ENCODE measurements at places on chromosomes 7 and 10.

GRCh38 chr10:118002581-118002980 is 44.2 kb downstream of the RAB11FIP2 start:
- DNase-seq, result no peak

DNA sequence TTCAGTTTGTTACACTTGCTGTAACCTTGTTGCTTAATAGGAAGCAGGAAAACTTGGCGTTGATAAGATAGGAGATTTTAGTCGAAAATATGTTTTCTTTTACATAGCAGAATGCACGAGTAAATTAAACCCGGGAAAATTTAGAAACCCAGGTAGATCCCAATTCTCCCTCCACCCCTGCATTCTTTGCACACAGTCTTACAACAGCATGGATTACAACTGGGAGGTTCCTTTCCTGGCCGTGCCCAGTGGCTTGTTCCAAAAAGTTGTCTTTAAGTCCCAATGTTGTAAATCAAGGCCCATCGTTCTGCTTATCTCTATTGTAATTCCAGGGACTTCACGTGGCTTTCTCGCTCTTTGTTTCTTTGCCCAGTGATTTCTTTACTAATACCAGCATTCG is 1.1 kb upstream of the DPY19L1 start:
- no peak for DNase-seq

GRCh38 chr7:130273081-130273932 is 6.6 kb downstream of the CPA2 start:
- DNase-seq, result no peak

- no peak for DNase-seq
Observed at GRCh38 chr7:96991546-96992191, 13.7 kb upstream of the DLX6 start.

DNA sequence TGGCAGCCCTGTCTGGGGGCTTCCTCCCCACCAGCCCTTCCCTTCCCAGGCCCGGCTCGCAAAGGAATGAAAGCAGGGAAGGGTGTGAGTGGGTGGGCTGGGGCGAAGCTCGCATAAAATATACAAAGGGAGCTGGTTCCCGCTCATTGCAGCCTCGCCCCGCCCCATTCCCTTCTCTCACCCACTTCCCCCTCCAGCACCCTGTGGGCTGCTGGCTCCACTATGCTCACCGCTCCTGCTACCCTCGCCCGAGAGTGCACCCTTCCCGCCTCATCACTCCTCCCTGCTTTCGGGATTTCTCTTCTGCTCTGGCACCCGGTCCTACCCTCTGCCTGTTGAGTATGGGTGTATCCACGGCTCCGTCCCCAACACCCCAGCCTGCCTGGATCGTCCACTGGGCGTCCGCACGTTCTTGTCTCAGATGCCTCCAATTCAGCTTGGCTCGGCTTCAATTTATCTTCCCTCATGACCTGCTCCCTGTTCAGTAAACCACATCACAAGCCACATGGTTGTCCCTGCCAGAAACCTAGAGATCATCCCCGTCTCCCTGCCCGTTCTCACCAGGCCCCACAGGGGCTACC is 14.4 kb upstream of the TTYH3 start:
- no peak for DNase-seq

GRCh38 chr10:35898716-35899440 is 256.8 kb upstream of the FZD8 start:
- DNase-seq, result no peak

GRCh38 chr7:23685731-23686130 is 5.7 kb downstream of the FAM221A start:
- DNase-seq, result no peak

DNA sequence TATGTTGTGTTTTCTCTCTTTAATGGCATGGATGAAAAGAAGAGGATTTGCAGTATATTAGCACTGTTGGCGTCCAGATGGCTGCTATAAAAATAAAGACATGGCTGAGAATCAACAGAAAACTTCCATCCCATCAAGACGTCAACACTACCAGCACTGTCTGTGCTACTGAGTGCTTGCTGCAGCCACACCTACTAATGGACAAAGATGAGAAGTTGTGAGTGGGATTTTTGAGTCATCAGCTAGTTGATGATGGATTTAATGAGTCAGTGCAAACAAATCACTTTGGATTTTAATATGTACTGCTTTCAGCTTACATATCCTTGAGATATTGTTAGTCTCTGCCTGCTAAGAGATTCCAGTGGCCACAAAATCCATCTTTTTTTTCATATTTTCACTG is 631.0 kb upstream of the ANKRD30A start:
- no peak for DNase-seq

GRCh38 chr7:7565746-7566650 is 686 bp upstream of the MIOS start:
- no peak for DNase-seq

- DNase-seq, result no peak
Observed at GRCh38 chr10:3757250-3757637, 27.8 kb downstream of the KLF6 start.

- DNase-seq, result no peak
Observed at GRCh38 chr7:57404343-57404966, 45.5 kb upstream of the ZNF716 start.

DNA sequence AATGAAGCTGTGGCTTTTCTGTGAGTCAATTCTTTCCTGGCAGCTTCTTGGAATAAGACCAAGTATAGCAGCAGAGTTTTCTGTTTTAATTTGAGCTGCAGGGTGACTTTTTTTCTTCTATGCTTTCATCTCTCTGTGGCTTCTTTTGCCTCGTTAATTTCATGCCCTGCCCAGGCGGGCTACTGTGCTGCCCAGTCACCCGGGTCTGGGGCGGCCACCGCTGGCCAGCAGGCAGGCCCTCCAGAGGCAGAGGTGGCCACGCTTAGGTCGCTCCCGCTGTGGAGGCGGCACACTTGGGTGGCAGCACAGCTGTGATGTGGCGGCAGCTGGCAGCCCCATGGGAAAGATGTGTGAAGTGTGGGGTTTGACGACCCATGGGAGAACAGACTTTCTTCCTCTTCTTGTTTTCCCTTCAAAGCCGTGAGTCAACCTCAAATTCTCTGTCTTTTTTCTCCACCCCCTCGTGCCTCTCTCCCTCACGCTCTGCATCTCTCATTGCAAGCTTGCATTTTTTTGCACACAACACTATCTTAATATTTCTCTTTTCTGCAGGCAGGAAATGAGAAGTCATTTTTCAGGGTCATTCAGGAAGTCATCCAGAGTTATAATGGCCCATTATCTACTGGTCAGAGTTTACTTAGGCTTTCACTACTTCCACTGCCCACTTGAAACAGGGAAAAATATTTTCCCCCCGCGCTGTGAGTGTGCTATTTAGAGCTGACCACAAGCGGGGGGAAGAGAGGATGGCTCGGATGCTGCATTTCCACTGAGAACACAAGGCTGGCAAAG is 67.8 kb downstream of the EGFR start:
- DNase-seq, result no peak

GRCh38 chr10:91541481-91541880 is 91.4 kb downstream of the PPP1R3C start:
- no peak for DNase-seq

DNA sequence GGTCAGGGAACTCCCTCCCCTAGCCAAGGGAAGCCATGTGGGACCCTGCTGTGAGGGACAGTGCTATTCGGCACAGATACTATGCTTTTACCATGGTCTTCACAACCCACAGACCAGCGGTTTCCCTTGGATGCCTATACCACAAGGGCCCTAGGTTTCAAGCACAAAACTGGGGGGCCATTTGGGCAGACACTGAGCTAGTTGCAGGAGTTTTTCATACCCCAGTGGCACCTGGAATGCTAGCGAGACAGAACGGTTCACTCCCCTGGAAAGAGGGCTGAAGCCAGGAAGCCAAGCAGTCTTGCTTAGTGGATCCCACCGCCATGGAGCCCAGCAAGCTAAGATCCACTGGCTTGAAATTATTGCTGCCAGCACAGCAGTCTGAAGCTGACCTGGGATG is 156.8 kb downstream of the THSD7A start:
- DNase-seq, result no peak

DNA sequence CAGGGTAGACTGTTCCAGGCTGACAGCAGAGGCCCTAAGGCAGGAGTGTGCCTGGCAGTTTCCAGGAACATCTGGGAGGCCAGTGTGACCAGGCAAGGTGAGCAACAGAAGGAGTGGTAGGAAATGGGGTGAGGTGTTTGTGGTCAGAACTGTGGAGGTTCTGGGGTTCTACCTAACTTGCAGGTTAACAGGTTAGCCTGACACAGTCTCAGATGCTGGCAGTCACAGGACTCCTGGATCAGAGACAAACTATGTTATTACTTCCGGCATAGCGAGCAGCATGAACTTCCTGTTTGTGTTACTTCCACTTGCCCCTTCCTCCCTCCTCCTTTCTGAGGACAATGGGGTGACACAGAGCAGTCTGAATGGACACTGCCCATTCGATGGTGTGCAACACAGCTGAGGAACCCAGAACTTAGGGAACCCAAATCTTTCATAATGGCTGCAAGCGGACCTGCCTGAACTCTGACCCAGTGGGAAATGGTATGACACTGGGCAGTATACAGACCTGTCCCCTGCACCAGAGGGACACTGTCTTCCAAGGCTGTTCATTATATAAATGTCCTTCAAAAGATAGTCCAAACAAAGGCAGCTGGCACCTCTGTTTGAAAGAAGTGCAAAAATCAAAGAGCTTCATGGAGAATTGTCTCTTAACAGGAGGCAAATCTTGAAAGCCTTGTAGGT is 3.9 kb upstream of the SAR1A start:
- DNase-seq, result peak; percentile 33

DNA sequence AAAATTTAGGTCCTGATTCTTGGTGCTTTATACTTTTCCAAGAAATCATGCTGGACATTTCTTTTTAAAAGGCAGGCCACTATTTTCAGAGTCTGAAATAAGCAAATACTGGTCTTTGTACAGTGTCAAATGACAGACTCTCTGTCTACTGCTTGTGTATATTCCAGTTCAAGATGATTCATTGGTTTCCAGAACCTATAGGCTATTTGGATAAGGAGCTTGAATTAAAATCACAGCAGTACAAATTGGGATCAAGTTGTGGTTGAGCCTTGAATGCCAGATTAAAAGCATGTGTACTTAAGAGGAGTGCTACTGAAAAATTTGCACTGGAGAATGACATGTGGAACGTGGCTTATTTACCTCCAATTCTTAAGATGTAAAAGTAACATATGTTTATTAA is 10.7 kb downstream of the KMT2E start:
- DNase-seq, result no peak

DNA sequence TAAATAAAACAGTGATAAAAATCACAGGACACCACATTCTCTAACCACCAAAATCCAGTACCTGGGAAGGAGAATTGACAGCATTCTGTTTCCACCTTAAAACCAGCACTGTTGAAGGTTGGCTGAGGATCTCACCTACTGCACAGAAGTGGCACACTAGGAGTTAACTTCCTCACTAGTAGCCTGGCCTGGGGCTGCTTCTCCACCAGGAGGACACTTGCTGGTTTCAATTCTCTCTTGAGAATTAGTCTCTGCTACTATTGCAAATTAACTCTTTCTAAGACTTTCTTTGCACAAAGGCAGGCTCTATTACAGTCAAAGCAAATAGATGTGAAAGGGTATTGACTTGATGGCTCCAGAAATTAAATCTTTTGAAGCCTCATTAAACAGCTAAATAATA is 2.3 kb upstream of the CTTNBP2 start:
- no peak for DNase-seq

GRCh38 chr10:22740180-22740579 is 25.8 kb upstream of the PIP4K2A start:
- no peak for DNase-seq

DNA sequence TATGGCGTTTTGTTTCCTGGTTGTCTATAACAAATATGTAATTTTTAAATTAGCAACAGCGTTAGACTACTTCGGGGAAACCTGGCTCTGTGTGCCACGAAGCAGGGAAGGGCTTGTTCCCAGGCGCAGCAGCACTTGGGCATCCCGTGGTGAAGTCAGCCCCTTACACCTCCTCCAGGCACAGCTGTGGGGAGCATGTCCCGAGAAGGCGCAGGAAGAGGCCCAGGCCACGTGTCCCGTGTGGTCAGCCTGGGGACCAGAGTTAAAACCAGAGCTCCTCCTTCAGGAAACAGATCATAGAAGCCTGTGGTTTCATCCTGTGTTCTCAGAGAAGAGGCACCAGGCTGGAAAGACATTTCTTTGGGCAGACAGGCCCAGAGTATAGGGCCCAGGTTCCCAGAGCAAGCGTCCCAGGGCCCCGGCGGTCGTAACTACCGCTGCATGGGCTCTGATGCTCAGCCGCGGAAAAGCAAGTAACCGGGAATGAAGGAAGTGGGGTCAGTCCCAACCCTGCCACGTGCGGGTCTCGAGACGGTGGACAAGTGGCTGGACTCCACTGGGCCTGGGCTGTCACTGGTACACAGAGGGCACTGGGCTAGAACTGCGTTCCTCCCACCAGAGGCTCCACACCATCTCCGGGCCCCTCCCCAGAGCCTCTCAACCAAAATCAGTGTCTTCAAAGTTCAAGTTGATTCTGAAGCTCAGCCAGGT is 7.1 kb downstream of the NUDT1 start:
- DNase-seq, result peak; percentile 44

- DNase-seq, result no peak
Observed at GRCh38 chr7:35546691-35547429, 148.1 kb downstream of the HERPUD2 start.

- no peak for DNase-seq
Observed at GRCh38 chr7:129688503-129689222, 77.1 kb downstream of the NRF1 start.

- DNase-seq, result no peak
Observed at GRCh38 chr7:21023841-21024484, 237.3 kb upstream of the SP8 start.

DNA sequence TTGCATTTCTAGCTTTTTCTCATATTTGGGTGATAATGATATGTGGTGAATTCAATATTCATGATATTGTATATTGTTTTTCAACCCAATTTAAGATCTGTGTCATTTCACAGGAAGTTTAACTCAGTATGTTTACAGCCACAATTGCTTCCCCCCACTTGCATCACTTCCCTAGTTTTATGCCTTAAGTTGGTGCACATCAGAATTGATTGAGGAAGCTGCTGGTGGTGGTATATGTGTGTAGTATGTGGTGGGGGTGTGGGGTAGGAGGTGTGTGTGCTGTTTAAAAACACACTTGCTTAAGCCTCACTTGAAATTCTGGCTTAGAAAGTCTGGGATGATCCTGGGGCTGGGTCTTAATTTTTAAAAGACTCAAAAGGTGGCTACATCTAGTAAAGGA is 245.1 kb upstream of the AOAH start:
- DNase-seq, result peak; percentile 10

- no peak for DNase-seq
Observed at GRCh38 chr10:84571146-84571545, 242.8 kb downstream of the CCSER2 start.

- no peak for DNase-seq
Observed at GRCh38 chr7:135801877-135802276, 53.3 kb upstream of the FAM180A start.

GRCh38 chr7:134396031-134396430 is 62.9 kb downstream of the AKR1B1 start:
- no peak for DNase-seq

- no peak for DNase-seq
Observed at GRCh38 chr7:47078241-47078640, 503.7 kb downstream of the TNS3 start.

GRCh38 chr10:97664282-97664850 is 22.7 kb downstream of the AVPI1 start:
- DNase-seq, result no peak

Data from activated T-helper 1 cell treated with anti-CD3 and anti-CD28 coated beads, Interleukin-12 subunit alpha, Interleukin-12 subunit beta, Interleukin-2, Interleukin-4 antibody, amounts not matched to agents 30 ng/mL and 10 ng/mL and 1 ng/mL, durations not matched to agents 14 hours and 24 hours and 36 hours (primary cell).